ENCODE measurements at places on chromosomes 7 and 10.
A peak's percentile ranks its signal among the peaks of the same experiment; 100 is the strongest.

- DNase-seq: no peak
Measured at GRCh38 chr10:120803972-120804371, 47.2 kb upstream of the WDR11 start.

- DNase-seq: no peak
Measured at GRCh38 chr7:12783421-12784095, 96.1 kb downstream of the ARL4A start.

- DNase-seq: no peak
Measured at GRCh38 chr7:42726066-42726785, 185.6 kb downstream of the C7orf25 start.

- DNase-seq: no peak
Measured at GRCh38 chr7:37558320-37559096, 109.8 kb upstream of the ELMO1 start.

GRCh38 chr7:25262586-25262985 is 34.3 kb upstream of the NPVF start:
- DNase-seq: no peak

DNA sequence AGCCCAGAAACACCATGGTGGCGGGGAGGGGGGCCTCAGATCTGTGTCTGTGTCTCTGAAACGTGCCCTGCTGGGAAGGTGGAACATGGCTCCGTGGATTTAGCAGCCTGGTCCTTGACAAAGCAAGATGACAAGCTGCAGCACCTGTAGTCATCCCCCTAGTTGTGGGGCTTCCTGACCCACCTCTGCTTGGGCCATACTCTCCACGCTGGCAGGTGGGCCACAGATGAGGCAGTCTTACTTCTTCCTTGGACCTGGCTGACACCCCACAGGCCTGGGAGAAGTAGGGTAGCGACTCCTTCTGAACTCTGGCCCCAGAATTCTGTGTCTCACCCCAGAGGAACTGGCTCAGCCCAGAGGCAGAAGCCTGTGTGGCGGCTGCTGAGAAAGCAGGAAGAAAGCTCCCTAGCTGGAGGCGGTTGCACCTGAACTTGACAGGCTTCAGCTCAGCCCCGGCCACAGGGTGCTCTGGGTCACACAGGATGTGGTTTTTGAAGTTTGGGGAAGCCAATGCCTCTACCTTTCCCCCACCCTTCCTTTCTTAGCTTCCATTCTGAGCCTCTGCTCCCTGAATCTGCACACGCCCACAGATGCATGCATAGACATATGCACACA is 113.9 kb downstream of the ABLIM1 start:
- DNase-seq: no peak

GRCh38 chr10:125559210-125559609 is 123.8 kb downstream of the TEX36 start:
- no peak for DNase-seq

DNA sequence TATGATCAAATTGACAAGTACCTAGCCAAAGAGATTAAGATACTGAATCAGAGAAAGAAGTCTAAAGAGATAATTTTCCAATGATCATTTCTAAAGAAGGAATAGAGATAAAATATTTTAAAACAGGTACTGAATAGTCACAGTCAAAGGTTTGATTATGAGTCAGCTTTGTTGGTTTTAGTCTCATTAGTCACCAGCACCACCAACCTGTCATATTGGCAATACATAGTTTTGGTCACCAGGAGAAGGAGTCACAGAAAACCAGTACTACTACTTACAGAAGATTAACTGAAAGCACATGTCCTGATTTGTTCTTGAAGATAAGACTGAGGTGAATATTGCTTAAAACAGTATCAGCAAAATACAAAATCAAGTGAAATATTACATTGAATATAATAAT is 34.6 kb downstream of the ZEB1 start:
- DNase-seq: no peak

- DNase-seq: peak; percentile 33
Measured at GRCh38 chr7:4999369-4999950, 40.5 kb upstream of the MMD2 start.

Data from tibial artery (tissue), 4 donors.